Left renal cortex interstitium (tissue), 4 donors: ENCODE measurements at places on chromosomes 5 and 9.

DNA sequence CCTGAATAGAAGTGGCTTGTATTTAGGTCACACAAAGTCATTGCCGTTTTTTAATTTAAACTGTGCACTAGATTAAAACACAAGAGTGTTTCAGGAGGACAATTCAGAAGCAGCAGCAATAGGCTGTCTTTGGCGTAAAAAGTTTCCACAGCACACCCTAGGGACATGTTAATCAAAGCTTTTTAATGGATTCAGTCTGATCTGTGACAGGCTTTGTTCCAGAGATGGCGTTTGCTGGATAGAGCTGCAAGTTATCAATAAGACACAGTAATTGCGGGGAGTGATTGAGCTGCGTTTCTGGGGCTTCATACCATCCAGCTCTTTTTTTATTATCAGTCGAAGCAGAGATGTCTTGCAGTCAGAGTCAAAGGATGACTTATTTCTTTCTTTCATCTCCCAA is 300.3 kb downstream of the ZNF608 start:
- no peak for DNase-seq

DNA sequence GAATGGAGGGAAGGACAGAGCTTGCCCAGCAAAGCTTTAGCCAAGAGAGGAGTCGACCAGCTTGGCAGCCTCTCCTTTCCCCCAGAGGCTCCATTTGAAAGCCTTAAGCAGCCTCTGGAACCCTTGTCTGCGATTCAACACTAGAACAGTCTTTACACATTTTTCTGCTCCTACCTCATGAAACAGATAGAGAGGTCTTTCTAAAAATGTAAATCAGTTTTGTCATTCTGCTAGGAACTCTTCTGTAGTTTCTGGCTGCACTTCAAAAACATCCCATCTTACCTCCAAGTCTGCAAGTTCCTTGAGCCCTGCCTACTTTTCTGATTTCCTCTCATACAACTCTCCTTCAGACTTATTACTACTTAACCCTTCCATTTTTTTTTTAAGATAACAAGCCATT is 70.1 kb downstream of the PDE4D start:
- no peak for DNase-seq

- DNase-seq, result no peak
Measured at GRCh38 chr9:134389642-134390041, 63.4 kb downstream of the RXRA start.

DNA sequence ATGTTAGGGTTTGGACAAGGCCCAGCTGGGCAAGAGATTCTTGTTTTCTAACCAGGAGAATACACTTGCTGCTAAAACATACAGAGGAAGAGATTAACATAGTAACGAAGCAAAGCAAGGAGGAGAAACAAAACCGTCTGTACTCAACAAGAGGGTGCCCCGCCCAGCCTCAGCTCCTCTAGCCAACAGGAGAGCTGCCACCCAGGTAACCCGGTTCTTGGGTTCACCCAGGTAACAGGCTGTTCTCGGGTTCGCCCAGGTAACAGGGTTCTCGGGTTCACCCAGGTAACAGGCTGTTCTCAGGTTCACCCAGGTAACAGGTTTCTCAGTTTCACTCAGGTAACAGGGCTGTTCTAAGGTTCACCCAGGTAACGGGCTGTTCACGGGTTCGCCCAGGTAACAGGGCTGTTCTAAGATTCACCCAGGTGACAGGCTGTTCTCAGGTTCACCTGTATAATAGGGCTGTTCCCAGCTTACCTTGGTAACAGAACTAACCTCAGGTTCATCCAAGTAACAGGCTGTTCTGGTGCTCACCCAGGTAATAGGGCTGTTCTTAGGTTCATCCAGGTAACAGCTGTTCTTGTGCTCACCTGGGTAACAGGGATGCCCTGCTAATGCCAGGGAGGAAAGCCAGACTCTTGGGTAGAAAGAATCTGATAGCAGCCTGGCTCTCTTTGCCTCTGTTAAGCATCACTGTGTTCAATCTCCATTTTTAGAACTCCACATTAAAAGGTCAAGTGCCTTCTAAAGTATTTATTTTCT is 271.6 kb downstream of the SYK start:
- no peak for DNase-seq

DNA sequence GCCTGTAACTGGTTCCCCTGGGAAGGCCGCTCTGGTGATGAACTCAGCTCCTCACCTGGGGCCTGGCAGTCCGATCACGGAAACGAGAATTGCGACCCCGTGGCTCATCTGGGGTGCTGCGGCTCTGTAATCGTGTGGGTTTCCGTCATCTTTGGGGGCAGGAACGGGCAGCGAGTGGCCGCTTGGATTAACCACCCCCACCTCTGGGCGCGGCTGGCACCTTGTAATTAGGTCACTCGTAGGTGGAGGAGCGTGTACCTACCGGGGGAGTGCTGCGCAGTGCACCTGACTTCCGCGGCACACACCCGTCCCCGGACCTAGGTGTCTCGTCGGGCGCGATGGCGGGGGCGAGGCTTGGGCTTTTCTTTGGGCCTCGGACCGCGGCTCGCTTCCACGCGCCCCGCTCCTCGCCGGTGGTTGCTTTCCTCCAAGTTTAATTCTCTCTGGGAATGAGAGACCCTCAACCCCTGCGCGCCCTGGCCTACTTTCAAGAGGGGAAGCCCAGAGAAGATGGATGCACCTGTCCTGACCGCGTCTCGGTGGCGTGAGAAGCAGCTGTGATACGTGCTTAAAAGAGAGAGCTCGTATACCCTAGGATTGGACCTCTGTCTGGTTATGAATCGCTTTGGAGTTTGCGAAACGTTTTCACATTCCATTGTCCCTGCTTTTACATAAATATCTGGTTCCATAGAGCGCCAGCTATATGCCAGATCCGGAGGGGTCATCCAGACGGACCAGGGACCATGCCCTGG is 744 bp upstream of the PPP2CA start:
- no peak for DNase-seq

DNA sequence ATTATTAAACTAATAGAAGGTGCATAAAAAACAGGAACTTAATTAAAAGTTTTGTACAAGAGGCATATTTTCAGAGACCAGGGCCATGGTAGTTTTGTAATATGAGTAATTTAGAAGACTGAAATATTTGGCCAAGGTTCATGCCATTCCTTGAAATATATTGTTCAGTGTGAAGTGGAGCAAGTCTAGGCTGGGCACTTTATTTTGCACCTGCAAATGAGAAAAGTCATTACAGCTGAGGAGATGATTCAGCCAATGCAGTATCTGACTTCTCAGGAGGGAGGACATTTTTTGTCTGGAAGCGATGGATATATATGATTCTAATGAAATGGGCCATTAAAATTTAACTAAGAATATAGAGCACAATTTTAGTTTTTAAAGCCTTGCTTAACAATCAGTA is 754.0 kb upstream of the ADAMTS16 start:
- DNase-seq, result no peak

- no peak for DNase-seq
Measured at GRCh38 chr5:172556262-172556661, 84.8 kb upstream of the NEURL1B start.

DNA sequence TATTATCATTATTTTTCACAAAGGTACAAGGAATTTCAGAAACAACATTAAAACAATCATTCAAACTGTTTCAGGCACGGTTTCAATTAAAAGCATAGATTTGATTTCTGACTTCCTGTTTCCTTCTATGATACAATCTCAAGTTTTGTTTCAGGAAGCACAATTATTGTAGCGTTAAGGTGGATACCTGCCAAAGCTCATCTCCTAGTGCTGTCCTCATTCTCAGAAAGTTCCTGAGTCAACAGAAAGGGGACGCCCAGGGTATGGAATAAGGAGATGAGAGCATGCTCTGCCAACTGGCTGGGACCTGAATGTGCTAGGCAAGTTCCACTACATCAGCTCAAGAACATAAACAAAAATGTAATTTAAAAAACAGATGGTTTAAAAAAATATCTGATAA is 2.0 kb upstream of the TRIM14 start:
- DNase-seq, result no peak

DNA sequence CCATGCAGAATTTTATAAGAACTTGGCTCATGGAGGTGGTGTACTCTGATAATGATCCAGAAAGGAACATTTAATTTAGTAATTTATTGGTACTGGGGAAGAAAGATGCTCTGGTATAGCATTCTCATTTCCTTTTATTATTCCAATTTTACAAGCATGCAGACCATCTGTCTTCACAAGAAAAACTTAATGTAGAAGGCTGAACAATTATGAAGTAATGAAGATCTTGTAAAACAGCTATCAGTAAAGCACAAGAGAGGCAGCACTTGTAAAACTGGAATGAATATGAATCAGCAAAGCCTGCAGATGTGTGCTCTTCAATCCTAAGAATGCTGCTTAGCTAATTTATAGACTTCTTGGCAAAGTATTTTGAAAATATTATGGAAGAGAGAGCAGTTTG is 300.0 kb downstream of the YTHDC2 start:
- DNase-seq, result no peak

- no peak for DNase-seq
Measured at GRCh38 chr5:128196791-128197190, 113.2 kb downstream of the SLC12A2 start.
